Inflammatory macrophage treated with lipopolysaccharide for 1 hour (primary cell): ENCODE measurements at places on chromosomes 2 and 18.

GRCh38 chr2:201218780-201219179 lies 35.8 kb downstream of the CASP10 start:
- no peak for DNase-seq

DNA sequence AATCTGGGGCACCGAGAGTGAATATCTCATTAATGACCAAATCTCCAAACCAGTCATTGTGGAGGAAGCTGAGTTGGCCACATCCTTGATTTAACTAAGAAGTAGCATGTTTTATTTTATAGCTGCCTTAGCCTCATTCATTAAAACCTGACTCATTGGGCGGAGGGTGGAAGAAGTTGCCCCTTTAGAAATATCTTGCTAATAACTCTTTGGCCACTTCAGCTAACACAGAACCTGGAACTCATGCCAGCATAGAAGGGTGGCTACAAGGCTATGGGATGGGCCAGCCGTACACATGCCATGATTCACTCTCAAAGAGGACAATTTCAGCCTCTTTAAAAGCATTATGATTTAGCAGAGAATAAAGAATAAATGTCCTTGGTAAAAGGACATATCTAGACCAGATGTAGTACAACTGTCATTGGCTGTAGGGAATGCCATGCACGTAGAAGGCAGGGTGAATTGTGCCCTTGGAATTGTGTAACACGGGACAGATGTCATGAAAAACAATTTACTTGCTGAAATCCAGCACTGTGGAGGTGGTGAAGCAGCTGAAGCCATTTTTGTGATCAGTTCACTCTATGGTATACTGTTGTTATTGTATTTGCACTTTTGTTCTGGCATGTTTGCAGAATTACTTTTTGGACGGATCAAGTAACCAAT lies 330.0 kb downstream of the PLCL1 start:
- no peak for DNase-seq

DNA sequence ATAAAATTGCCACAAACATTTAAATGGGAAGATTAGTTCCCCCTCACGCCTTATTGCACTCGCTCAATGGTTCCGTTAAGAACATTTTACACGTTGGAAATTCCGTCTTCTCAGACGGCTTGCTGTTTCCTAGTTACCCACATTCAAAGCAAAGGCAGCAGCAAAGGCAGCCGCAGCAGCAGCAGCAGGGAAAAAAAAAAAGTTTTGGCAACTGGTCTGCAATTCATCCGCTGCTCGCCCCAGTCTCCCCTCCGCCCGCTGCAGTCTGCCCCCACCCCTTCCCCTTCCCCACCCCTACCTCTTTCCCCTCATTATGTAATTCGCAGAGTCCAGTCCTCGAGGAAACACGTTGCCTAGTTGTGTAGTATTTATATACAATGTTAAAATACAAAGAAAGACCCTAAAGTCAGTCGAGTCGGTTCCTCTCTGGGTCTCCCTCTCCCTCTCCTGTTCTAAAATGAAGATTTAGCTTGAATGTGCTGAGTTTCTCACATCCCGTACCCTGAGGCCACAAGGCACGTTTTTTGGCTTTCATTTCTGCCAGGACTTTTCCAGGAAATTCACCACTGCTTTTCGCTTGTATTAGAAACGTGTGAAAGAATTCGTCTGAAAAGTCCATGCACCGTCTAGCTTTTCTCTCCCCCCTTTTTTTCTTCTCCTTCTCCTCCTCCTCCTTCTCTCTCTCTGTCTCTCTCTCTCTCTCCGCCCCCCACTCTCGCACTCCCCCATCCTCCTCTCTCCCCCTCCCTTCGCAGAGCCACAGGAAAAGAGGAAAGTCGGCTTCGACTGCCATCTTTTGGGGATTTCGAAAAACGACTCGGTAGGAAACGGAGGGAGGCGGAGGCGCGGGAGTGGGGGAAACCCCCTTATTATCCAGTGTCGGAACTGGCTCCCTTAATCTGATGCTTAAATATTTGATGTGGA lies 140.0 kb downstream of the MEIS1 start:
- DNase-seq = peak; percentile 78

DNA sequence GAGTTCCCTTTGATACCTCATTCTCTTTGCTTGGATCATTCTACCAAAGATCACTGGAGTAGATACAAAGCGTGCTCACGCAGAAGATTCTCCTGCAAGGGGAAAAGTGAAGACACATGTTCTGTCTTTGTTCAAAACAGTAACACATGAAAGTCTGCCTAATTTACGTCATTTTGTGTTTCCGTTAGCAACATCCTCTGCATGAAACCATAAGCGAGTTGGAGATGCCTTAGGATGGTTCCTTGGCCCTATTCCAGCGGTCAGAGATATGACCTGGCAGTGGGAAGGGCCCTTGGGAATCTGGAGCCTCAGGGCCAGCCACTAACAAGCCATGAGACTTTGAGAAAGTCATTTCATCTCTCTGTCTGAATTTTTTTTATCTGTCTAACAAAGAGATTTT lies 180.9 kb upstream of the TWIST2 start:
- no peak for DNase-seq

DNA sequence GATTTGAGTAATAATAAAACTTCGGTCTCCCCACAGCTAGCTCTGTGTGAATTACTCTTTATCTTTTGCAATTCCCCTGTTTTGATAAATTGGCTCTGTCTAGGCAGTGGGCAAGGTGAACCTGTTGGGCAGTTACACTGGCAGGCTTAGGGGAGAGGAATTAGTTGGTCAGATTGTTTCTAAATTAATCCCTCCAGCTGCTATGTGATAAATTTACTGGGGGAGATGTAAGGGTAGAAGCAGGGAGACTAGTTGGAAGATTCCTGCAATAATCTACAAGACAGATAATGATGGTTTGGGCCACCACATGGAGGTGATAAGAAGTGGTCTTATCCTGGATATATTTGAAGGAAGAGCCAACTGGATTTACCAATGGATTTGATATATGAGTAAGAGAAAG lies 118.5 kb upstream of the TACR1 start:
- no peak for DNase-seq

GRCh38 chr2:27806311-27807059 lies 35.0 kb downstream of the MRPL33 start:
- no peak for DNase-seq

- DNase-seq = no peak
Measured at GRCh38 chr2:79580175-79580574, 67.3 kb downstream of the CTNNA2 start.

- DNase-seq = no peak
Measured at GRCh38 chr2:23523373-23524260, 138.6 kb downstream of the KLHL29 start.

- DNase-seq = no peak
Measured at GRCh38 chr18:29076645-29077044, 899.7 kb upstream of the CDH2 start.

DNA sequence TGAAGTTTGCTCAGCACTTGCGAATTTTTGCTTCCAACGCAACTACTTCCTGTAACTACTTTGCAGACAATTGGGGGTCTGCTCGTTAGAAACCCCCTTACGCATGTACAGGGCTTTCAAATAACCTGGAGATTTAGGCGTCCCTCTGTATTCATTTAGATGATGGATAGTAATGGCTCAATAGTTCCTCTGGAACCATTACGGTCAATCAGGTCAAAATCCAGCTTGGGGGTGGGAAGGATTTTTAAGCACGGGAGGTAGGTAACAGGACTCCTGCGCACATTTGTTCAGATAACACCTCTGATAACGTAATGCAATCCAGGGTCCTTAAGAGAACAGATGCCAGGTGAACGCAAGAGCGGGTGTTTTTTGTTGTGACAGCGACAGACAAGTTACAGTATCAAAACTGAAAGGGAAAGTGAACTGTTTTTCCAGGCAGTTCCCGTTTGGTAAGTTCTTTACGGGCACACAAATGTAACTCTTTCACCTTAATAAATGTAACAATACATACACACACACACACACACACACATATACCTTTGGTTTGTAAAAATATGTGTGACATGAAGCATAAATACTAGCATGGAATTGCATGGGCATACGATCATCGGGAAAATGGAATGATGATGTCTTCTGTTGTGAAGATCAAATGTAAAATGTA lies 3.8 kb upstream of the OSR1 start:
- DNase-seq = peak; percentile 38

- peak; percentile 56 for DNase-seq
Measured at GRCh38 chr2:105309147-105309545, 20.4 kb downstream of the TGFBRAP1 start.

- DNase-seq = no peak
Measured at GRCh38 chr2:101682311-101682710, 15.2 kb upstream of the MAP4K4 start.

DNA sequence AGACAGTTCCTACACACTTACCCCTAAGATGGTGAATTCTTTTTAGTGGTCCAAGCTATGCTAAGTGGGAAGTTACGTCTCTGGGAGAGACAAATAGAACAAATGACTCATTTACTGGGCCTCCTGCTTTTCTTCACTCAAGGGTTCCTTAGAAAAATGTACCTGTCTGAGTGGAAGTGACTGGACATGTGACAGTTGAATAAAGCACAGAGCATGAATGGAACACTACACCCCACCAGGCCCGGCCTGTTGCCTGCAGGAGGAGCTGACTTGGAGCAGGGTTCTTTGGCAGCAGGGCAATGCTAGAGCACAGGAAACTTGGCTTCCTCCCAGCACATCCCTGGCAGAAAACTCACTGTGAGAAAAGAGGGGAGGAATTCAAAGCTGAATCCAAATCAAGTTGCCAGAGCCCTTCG lies 451.0 kb upstream of the SETBP1 start:
- no peak for DNase-seq

- no peak for DNase-seq
Measured at GRCh38 chr2:100959225-100959880, 42.7 kb upstream of the RPL31 start.

- DNase-seq = no peak
Measured at GRCh38 chr2:145987793-145988192, 1467.9 kb upstream of the ZEB2 start.

DNA sequence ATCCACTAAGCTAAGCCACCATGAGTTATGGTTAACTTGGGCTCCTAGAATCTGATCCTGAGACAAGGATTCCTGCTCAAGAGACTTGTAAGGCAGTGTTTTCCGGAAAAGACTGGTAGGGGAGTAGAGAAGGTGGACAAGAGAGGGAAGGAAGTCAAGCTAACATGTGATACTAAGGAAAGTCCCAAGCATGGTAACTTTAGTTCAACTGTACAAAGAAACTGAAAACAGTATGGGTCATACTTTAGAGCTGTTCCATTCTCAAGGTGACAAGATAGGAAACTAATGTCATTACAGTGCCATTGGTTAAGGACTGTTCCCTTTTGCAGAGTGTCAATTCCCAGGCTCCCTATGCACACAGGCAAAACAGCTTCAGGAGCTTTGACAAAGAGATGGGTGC lies 5.8 kb downstream of the MYO5B start:
- DNase-seq = no peak

DNA sequence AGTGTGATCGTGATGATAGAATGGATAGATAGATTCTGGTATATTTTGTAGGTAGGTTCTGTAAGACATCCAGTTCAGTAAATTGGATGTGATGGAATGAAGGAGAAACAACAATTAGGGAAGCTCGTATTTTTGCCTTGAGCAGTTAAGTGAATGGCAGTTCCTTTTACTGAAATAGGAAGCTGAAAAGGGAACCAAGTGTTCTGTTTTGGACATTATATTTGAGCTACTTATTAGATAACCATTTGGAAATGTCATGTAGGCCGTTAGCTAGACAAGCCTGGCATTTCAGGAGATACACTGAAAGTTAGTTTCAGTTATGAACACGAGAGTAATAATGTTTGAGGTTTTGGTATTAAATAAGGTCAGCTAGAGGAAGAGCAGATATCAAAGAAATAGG lies 41.5 kb downstream of the MARCHF7 start:
- DNase-seq = peak; percentile 72

DNA sequence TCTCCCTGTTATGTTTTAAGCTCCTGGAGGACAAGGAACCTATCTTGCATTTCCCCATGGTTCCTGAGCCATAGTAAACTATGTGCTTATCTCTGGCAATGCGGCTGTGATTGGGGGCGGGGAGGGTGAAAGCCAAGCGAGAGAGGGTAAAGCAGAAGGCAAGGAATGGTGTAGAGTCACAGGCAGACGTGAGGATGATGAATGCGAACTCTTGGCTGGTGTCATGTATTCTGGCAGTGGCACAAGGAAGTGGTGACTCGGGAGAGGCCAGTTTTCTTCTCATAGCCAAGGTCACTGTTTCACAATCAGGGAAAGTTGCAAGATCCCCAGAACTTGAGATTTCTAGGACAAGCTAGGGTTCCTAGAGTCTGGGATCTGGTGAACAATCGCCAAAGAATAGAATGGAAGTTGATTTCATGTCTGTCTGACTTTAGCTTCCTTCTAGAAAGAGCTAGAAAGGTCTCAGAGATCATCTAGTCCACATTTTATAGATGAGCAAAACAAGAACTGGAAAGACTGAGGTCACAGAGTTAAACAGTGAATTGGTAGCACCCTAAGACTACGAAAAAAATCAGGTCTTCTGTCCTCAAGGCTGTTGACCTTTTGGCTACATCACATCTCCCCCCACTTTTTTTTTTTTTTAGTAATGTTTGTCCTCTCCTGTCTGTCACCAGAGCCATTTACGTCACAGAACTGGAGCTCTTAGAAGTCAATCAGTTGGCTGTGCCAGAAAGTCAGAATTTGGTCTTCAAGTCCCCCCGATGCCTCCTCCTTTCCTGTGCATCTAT lies 137.0 kb downstream of the BCL11A start:
- DNase-seq = peak; percentile 76

DNA sequence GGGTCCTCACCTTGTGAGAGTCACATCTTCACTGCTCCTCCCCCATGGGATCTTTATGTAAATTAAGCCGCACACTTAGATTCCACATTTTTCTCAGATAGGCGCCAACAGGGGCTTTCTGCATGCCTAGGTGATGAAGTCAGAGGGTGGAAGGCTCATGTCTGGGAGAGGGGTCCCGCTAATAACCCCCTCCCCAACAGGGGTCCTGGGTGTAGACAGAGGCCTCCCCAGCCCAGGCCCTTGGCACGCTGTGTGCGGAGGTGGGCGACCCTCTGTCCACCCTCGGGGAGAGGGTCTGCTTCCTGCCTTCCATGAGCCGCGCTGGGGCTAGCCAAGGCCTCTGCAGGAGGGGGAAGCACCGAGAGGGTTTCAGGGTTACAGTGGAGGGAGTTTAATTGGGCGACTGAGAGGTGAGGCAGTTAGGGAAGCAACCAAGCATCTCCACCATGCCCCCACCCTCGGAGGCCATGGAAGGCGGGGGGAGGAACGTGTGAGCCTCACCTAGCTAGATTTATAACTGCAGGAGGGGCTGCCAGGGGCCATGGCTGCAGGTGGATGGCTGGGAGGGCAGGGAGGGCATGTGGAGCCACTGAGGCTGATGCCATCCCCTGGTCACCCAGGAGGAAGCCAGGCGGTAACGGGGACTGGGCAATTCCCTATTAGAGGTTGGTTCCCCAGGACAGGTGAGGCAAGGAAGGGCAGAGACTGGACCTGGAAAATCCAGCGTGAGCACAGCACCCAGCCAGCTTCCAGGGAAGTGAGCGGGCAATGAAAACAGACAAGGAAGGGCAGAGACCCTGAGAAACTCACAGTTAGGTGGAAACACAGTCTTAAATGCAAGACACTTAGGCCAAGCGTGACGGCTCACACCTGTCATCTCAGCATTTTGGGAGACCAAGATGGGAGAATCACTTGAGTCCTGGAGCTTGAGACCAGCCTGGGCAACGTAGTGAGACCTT lies 7.7 kb upstream of the PXDN start:
- no peak for DNase-seq
